ENCODE measurements at places on chromosomes 1 and 21.

GRCh38 chr1:66050123-66050522 lies 257.4 kb downstream of the PDE4B start:
- DNase-seq = no peak

- DNase-seq = no peak
Measured at GRCh38 chr1:109931911-109932636, 21.4 kb downstream of the CSF1 start.

DNA sequence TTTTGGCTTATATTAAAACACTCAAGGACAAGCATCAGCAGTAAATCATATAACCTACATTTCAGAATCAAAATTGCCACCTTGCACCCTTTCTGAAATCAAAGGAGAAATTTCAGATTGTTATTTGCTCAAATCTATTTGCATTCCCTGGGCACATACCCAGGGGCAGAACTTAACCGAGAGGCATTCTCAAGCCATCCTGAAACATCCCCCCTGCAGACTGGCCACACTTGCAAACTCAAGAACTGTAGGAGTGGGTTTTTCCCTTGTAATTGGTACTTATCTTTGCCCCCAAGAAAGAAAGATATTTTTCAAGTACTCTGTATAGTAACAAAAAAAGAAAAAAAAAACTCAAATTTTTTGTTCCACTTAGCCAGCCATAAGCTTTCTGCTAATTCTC lies 213.6 kb upstream of the ESRRG start:
- DNase-seq = no peak

GRCh38 chr21:42558368-42558767 lies 44.7 kb downstream of the SLC37A1 start:
- no peak for DNase-seq

DNA sequence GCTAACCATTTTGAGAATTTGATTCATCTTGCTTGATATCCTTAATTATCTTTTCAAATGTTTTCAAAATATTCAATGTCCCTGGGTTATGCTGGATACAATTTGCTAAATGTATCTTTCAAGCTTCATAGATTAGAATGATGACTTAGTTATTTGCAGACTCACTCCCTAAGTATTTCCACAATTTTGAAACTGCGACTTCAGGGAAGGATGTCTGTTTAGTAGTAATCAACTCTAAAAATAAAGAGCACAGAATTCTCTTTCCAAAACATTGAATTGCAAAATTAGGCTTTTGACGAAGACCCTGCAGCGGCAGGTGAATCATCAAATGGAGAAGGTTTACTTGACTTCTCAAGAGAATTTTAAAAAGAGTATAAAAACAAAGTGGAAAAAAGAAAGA lies 14.2 kb downstream of the RGS1 start:
- DNase-seq = no peak

GRCh38 chr1:31936278-31936980 lies 1.7 kb downstream of the PTP4A2 start:
- no peak for DNase-seq

DNA sequence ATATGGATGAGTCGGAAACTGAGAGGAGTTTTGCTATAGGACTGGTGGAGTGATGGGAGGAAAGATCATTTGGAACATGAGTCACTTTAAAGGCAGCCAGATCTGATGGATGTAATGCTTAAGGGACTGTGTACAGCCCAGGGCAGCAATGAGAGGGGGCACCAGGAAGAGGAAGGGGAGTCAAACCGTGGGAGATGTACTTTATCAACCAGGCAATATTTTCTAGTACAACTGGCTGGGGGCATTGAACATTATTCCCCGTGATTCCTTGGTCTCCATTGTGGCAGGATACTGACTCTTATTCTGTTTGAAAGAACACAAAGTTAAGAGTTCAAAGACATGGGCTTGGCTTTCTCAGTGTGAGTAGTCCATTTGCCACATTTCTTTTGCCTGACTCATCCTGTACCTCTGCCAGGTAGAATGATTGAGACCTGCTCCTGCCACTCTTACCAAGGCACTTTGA lies 268.2 kb upstream of the NR5A2 start:
- no peak for DNase-seq

DNA sequence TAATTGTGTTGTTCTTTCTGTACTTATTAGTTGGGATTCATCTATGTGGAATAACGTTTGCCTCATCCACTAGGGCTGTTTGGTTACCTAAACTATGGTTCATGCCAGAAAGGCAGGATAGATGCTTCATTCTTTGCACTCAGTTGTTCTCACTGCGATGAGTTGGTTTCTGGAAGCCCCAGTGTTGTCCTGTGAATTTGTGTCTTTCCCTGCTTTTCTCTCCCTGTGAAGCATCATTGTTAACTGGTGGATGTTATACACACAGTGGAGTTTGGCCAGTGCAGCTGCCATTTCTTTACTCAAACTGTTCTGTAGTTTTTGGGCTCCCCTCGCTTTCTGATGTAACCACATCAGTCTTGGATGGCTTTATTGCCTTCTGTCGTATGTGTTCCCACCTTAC lies 143.6 kb upstream of the COL6A1 start:
- no peak for DNase-seq

GRCh38 chr1:30134466-30135217 lies 588.7 kb downstream of the MATN1 start:
- no peak for DNase-seq

DNA sequence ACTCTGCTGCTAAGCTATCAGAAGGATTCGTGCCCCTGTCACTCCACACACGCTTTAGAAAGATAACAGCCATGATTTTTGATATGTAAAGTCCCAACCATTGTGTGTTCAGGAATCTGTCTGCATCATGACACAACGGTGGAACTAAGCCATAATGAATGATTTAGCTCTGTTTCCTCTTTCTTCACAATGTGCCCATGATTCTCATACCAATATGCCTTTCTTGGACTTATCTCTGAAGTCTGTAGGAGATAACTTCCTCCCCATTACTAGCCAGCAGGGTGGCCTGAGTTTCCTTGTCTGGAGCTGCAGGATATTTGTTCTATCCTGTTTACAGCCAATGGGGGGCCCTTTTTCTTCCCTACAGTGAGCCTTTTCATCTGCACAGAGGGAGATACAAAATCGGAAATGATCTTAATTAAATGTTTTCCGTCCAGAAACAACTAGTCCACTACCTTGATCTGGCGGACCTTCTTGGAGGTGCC lies 511.7 kb downstream of the USP25 start:
- DNase-seq = no peak

DNA sequence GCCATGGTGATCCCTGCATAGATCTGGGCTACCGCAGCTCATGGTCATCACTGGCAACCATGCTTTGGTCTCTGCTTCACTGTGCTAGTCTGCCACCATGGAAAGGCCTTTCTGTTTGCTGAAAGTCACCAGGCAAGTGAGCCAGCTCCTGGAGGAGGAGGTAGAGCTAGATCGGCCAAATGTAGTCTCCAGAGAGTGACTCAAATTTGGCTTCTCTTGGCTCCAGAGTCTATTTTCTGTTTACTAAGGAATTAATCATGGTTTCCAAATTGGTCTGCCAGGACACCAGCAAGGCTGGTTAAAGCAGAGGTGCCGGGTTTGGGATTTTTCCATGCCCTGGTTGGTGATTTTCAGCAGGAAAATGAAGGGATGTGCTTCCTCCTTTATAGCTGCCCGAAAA lies 52.7 kb upstream of the IVNS1ABP start:
- no peak for DNase-seq

DNA sequence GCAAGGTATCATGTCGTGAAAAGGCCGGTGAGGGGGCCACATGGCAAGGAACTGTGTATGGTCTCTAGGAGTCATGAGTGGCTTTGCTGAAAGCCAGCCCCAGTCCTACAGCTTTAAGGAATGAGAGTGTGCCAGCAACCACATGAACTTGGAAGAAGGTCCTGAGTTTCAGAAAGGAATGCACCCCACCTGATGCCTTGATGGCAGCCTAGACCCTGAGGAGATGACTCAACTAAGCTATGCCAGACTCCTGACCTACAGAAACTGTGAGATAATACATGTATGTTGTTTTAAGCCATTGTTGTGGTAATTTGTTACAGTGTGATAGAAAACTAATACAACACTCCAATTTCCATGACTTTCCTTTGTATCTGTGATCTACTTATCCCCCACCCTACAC lies 33.5 kb upstream of the AKT3 start:
- no peak for DNase-seq

- no peak for DNase-seq
Measured at GRCh38 chr1:9654834-9655723, 3.5 kb downstream of the PIK3CD start.

DNA sequence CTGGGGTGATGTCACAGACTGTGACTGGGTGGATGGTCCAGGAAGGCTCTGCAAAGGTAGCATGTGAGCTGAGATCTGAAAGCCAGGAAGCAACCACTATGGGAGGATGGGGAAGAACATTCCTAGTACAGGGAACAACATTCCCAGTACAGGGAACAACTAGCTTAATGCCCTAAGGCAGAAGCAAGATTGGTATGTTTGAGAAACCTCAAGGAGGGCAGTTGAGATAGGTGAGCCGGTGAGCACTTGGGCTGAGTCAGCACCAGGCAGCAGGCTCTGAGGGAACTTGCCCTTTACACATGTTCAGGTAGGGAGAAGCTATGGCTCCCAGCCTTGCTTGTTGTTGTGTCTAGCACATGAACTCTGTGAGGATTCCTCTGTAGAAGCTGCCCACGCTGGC lies 24.2 kb upstream of the CACNA1E start:
- no peak for DNase-seq

DNA sequence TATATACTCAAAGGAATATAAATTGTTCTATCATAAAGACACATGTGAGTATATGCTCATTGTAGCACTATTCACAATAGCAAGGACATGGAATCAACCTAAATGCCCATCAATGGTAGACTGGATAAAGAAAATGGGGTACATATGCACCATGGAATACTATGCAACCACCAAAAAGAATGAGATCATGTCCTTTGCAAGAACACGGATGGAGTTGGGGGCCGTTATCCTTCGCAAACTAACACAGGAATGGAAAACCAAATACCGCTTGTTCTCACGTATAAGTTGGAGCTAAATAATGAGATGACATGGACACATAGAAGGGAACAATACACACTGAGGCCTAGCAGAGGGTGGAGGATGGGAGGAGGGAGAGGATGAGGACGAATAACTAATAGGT lies 16.0 kb upstream of the SGIP1 start:
- DNase-seq = no peak

DNA sequence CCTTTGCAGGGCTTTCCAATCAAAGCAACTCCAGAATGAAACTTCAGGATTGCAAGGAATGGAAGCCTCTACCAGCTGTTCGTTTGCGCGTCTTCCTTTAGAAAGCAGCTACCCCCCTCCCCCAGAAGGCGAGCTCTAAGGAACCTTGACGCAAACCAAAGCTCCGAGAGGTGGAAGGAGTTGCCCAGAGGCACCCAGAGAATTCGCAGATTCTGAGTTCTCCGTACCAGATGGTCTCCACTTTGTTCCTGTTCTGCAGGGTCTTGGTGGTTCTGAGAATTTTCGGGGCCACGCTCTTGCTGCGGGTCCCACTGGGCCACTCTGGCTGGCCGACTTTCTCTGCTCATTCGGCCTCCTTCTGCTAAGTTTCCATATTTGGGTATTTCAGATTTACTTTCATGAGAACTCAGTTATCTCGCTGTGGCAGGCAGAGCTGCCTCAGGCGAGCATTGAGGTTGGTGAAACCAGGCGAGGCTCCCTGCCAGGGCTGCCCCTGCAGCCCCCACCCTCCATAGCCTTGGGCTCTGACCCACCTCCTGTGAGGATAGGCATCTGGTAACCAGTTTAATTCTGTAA lies 801 bp downstream of the TRAF5 start:
- no peak for DNase-seq

- DNase-seq = no peak
Measured at GRCh38 chr1:6523566-6523965, 30.7 kb downstream of the NOL9 start.

DNA sequence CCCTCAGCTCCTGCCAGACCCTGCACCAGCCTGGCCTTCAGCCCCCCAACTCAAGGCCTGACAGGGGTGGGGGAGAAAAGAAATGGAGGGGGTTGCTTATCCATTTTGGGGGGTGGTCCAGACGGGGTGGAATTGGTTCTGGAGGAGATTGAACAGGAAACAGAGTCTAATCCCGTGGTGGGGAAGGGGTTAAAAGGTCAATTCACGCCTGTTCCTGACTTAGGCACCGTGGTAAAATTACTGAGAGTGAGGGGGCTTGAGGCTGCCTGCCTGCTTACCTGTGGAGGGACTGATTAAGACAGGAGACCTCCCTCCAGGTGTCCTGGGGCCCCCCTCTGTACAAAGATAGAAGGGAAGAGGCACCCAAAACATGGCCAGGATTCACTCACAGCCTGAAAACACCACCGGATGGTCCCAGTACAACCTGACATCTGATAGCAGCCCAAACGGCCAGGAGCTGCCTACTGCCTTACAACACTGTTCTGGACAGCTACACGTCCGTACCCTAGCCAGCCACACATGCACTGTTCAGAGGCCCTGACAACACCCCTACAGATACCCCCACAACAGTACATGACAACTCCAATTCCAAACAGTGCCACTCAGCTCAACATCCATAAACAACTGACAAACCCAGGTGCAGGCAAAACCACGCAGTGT lies 31.8 kb downstream of the AHDC1 start:
- no peak for DNase-seq

GRCh38 chr1:51956528-51957509 lies 33.7 kb downstream of the RAB3B start:
- no peak for DNase-seq

- no peak for DNase-seq
Measured at GRCh38 chr1:3320246-3321152, 134.0 kb upstream of the ARHGEF16 start.

DNA sequence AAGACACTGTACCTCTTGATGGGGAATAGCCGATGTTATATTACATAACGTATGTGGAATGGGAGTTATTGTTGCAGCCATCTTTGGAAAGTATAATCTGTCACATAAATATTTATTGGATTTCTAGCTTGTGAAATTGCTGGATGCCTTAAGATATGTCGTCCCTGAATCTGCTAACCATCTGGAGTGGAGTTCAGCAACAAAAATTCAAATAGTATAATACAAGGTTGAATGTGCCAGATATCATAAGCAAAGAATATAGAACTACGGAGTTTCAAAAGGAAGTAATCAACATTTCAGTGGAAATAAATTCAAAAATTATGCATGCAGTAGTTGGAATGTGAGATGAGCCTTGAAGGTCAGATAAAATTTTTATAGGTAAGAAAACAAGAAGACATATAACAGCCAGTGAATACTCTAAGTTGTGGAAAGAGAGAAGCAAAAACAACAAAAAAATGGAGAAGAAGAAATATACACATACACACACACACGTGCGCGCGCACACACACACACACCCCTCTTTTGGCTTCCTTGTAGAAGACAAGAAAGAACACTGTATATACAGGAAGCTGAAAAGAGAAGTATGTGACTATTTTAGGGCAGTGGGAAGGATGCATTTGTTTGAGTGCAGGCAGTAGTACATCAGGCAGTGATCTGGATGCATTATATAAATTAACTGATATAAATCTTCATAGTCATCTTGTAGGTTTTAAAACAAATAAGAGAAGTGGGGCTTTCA lies 516.7 kb downstream of the KCNT2 start:
- DNase-seq = no peak

GRCh38 chr1:48560116-48560515 lies 88.1 kb upstream of the SPATA6 start:
- no peak for DNase-seq
